ENCODE measurements at places on chromosomes 3 and 15.

GRCh38 chr15:88835646-88836045 lies 32.4 kb downstream of the ACAN start:
- DNase-seq, result no peak

- DNase-seq, result no peak
These were observed 43.8 kb upstream of the FBXL22 start for GRCh38 chr15:63553388-63553791.

DNA sequence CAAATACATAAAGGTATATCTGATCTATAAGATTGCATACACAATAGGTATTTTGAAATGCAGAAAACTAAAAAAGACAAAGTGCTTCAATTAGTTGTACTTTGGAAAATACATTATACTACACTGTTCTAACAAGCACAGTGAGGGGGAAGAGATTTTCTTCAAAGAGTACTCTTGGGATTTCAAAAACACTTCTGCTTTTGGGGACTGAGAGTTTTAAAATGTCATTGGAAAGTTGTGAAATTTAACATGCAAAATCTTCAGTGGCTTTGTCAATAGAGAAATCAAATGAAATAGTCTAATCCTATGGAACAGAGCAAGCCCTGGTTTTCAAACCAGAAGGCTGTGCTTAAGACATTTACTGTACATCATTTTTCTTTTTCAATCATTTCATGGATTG lies 322.2 kb upstream of the SEMA6D start:
- no peak for DNase-seq

DNA sequence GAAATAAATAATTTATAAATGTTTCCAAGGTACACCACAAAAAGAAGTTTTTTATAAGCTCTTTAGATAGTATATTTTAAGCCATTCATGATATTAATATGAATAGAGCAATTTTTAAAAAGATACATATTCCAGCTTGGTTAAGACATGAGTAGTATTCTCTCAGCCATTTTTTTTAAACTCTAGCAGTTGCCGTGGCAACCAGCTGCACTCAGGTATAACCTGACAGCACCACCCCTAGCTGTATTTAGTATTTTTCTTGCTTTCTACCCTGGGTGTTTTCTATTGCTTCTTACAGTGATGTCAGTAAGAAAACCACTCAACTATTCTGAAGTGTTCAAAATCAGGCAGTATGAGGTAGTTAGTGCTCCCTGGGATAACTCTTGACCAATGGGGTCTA lies 496.3 kb upstream of the CNTN3 start:
- DNase-seq, result no peak
